ENCODE measurements at places on chromosomes 11 and 22.

DNA sequence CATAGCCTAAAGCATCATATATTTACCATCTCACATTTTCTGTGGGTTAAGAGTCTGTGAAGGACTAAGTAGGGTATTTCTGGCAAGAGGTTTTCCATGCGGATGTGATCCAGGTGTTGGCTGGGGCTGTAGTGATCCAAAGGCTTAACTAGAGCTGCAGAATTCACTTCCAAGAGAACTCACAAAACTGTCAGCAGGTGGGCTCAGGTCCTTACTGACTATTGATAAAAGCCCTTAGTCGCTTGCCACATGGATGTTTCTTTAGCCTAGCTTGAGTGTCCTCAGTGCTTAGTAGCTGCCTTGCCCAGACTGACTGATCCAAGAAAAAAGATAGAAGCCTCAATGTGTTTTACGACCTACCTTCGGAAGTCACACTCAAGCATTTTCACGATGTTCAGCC, 250.8 kb downstream of the CNTN5 start:
- DNase-seq: no peak

DNA sequence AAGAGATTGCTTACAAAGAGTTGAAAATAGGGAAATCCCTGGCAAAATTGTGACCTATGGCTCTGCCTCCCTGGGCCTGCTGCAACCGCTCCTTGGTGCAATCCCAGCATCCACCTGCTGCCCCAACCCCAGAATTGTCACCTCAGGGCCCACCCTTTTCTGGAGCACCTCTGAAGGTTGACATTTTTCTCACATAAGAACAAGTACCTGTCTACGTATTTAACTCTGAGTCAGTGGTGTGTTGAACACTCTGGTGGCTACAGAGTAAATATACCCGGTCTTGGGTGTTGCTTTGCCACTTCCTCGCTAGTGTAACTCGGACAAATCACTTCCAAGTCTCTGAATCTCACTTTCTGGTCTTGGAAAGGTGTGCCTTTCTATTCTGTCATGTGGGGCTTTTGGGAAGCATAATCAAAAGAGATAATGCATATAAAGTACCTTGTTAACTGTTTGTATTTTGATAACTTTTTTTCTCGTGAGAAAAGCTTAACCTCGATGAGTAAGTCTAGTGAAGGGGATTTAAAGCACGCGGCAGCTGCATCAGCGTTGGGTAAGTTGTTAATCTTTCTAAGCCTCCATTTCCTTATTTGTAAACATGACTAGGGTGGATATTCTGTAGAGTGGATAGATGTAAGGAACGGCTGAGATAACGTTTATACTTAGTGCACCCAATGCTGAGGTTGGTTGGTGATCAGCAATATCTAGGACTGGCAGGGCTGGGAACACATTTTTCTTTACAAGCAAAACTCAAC, 881.2 kb downstream of the OPCML start:
- peak; percentile 17 for DNase-seq

GRCh38 chr11:114782650-114783310, 104.5 kb downstream of the NXPE2 start:
- no peak for DNase-seq

GRCh38 chr11:62710001-62710345, 2.5 kb downstream of the GNG3 start:
- peak; percentile 31 for DNase-seq

- DNase-seq: no peak
Observed at GRCh38 chr11:121212536-121213361, 79.8 kb upstream of the SC5D start.

DNA sequence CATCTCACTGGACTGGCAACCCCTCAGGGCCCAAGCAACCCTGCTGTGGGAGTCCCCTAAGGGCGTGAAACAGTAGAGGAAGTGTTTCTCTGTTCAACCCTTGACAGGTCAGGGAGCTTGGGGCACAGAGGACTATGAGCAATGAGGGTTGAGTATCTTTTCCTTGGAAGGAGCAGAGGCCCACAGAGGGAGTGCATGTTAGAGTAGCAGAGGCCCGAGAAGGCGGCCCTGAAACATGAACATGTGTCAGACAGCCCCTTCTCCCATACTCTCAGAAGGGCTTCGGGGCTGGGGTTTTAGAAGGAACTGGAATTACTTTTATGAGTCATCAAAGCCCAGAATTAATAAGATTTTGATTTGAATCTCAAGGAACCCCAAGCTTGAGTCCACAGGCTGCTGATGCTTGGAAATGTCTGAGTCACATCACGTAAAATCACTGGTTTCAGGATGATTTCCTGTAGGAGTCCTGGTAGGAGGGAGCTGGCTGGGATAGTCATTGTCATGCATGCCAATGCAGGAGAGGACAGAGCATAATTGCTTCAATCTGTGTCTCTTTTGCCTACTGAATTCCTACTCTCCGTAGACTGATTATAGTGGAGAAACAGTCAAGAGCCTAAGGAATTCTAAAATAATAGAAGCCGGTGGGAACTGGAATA, 22.6 kb downstream of the C11orf71 start:
- no peak for DNase-seq

DNA sequence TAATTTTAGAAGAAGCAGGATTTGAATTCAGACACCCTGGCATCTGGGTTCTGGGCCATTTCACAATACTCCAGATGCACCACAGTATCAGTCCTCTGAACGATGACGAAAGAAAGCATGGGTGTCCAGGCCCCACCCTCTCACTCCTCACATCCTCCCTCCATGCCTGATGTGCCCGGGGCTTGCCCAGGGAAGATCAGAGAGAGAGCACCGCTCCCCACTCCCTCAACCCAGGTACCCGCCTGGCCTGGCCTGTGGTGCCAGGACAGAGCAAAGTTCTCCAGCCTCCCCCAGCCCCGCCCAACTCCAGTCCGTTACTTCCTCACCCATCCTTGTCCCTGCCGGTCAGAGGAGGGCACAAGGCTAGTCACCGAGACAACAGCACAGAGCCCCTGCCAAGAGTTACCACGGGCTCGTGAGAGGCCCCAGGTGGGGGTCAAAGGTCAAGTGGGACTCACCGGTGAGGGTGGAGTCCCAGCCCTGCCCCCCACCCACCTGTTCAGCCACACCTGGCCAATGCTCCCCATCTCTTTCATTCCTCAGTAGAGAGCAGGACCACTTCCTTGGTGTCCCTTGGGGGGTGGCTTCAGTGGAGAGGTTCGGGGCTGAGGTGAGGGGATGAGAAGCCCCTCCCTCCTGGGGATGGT, 8.1 kb downstream of the BCL9L start:
- peak; percentile 96 for DNase-seq

DNA sequence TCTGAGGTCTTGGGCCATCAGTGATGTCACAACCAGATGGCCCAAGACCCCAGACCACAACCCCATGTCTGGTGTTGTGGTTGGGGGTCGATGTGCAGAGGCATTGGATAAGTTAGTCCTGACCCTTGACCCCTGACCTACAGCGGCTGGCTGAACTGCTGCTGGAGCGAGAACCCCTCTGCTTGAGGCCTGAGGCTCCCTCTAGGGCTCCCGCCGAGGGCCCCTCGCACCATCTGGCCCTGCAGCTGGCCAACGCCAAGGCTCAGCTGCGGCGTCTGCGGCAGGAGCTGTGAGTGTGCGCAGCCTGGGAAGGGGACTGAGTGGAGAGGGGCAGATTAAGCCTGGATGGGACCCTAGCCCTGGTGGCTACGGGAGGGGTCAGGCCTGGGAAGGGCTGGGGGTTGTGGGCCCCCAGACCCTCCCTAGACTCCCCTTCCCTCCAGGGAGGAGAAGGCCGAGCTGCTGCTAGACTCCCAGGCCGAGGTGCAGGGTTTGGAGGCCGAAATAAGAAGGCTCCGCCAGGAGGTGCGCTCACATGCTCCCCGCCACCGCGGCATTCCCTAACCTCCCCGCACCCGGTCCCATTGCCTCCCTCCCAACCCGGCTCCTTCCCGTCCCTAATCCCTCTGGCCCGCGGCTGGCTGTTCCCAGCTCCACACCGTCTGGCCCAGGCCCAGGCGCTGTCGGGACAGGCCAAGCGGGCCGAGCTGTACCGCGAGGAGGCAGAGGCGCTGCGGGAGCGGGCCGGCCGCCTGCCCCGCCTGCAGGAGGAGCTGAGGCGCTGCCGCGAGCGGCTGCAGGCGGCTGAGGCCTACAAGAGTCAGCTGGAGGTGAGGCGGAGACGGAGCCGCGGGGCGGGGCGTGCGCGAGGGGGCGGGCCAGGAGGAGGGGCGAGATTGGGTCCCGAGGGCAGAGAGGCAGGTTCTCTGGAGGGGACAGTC, 2.1 kb downstream of the CCDC88B start:
- peak; percentile 81 for DNase-seq

- DNase-seq: no peak
Observed at GRCh38 chr11:45864041-45864440, 16.8 kb downstream of the CRY2 start.

DNA sequence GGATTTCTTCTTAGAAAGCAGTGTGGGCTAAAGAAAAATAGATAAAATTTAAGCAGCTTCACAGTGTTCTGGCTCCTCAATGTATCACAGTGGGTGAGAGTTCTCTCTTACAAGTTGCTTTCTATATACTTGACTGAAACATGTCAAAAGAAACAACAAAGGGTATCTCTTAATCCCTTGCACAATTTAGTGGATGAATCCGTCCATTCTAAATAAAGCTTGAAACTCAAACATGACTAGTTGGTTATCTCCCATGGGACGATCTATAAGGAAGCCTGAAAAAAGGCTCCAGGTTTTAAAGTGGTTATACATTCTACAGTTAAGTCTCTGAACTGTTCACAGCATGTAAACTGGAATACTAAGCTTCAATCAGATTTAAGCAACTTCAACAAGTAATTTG, 993.1 kb upstream of the CNTN5 start:
- no peak for DNase-seq

GRCh38 chr22:50274311-50274710, 4.1 kb upstream of the MAPK11 start:
- peak; percentile 59 for DNase-seq

DNA sequence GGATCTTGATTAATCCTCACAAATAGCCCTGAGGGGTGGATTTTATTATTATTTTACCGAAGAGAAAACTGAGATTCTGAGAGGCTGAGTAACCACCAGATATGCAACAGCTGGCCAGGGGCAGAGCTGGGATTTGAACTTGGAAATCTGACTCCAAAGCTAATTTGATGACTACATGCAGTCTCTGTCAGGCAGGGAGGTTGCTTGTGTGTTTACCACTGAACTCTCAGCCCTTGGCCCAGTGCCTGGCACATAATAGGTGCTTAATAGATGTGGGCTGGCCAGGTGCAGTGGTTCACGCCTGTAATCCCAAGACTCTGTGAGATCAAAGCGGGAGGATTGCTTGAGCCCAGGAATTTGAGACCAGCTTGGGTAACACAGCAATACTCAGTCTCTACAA, 121.7 kb upstream of the CRYBB3 start:
- no peak for DNase-seq

DNA sequence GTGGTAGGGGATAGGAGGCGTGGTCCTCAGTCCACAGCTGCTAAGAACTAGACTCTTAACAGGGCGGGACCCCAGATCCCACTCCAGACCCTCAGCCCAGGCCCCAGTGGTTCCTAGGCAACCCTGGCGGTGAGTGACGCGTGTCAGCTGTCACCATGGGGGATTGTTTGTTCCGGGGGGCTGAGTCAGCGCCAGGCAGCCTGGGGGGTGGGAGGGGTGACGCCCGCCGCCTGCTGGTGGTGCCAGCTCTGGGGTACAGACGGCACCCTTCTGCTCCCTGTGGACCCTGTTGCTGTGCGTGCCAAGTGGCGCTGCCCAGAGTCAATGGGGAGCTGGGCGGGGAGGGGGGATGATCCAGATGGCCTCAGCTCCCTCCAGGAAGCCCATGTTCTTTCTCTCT, 2.5 kb downstream of the CNIH2 start:
- no peak for DNase-seq

DNA sequence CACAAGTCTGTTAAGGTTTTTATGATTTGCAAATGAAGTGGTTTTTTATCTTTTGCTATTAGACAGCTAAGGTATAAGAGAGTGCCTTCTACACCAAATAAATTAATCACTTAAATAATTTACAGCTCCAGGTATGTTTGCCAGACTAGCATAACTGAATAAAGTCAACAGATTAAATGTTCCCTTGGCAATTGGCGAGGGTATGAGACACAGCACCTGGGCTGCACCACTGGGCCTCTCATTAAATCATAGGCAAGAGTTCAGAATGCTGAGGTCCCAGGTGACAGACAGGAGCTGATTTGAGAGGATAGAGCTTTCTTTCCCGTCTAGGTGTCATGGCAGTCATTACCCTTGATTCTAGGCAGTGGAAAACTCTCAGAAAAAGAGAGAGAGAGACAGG, 62.6 kb upstream of the WT1 start:
- no peak for DNase-seq
